ENCODE measurements at places on chromosomes 7 and 10.

DNA sequence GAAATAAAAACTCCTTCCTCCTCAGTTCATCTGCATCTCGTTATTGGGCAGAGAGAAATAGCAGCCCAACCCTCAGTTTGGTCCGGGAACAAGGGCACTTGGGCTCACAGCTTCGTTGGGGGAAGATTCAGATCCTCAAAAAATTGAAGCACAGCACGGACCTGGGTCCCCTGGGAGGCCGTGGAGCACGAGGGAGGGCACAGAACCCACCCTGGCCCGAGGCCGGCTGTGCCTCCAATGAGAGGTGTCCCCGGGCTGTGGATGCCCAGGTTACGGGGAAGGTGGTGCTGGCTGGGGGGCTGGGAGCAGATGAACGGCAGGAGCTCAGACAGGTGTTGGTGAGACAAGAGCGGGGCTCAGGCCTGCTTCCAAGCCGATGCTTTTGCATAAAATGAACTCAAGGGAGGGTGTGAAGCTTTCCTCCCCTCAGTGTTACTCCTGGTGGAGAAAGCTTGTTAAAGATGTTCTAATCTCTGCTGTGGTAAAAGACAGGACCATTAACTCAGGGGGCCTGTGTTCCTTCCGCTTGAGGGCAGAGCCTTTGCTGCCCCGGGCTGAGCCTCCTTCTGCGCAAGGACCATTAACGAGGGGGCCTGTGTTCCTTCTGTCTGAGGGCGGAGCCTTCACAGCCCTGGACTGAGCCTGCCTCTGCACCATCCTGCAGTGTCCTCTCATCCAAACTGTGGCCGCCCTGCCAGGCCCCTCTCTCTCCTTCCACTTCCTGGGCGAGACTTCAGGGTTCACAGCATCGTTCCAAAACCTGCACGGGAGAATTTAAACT lies 302.2 kb downstream of the ADARB2 start:
- peak; percentile 60 for DNase-seq

- DNase-seq: no peak
Measured at GRCh38 chr10:115937768-115938056, 335.3 kb downstream of the GFRA1 start.

DNA sequence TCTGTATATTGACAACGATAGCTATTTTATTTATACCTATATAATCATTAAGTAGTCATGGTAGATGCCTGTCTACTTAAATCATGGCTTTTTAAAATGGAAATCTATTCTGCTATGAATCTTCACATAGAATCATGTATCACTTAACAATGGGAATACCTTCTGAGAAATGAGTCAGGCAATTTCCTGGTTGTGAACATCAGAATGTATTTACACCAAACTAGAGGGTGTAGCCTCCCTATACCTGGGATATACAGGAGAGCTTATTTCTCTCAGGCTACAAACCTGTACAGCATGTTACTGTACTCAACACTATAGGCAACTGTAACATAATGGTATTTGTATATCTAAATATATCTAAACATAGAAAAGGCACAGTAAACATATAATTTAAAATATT lies 502.3 kb downstream of the ZWINT start:
- no peak for DNase-seq

- DNase-seq: peak; percentile 94
Measured at GRCh38 chr7:149497467-149498261, at the start of gene ZNF746. ZNF746 (minus strand) TSS chr7:149497809; CDS start chr7:149497536, 273 bp downstream.

- no peak for DNase-seq
Measured at GRCh38 chr7:2170576-2171521, 61.9 kb downstream of the MAD1L1 start.
